Jurkat, Clone E6-1 (cell line): ENCODE measurements at places on chromosomes 5 and 9.

GRCh38 chr5:102223542-102224477 lies 72.3 kb downstream of the SLCO4C1 start:
- peak; percentile 57 for DNase-seq

- no peak for DNase-seq
Observed at GRCh38 chr5:3446410-3446809, 149.2 kb upstream of the IRX1 start.

GRCh38 chr5:14155075-14155474 lies 11.9 kb downstream of the TRIO start:
- DNase-seq, result no peak

DNA sequence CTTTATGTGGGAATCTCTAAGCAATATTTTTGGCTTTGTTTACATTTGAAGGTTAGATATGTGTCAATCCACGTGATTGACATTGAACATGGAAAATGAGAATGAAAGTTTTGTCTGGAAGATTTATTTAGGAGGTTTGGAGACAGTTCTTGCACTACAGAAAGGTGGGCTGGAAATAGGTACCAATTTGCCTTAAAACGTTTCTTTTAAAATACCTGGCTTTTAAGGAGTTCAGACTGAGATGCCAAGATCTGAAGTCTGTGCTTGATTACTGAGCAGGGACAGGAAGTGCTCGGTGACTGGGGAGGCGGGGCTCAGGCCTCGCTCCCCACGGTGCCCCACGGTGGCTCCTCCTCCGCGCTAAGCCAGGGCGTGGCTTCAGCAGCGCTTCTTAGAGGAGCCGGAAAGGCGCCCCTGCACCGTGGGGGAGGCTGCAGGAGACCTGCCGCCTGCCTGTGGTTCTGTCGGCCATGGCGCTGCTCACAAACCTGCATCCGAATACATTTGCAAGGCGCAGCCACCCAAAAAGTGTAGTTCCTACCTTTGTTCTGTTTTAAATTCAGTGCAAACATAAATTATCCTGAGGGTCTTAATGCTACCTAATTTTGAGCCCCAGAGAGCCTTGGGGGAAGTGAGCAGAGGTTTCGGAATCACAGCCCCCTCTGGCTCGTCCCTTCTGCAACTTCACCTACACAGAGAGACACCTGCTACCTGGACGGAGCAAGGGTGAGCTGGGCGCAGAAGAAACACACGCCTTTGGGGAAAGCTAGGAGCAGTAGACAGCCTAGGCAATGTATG lies 49.2 kb downstream of the USP20 start:
- peak; percentile 95 for DNase-seq

GRCh38 chr5:129652349-129653056 lies 95.4 kb upstream of the MINAR2 start:
- DNase-seq, result peak; percentile 53

DNA sequence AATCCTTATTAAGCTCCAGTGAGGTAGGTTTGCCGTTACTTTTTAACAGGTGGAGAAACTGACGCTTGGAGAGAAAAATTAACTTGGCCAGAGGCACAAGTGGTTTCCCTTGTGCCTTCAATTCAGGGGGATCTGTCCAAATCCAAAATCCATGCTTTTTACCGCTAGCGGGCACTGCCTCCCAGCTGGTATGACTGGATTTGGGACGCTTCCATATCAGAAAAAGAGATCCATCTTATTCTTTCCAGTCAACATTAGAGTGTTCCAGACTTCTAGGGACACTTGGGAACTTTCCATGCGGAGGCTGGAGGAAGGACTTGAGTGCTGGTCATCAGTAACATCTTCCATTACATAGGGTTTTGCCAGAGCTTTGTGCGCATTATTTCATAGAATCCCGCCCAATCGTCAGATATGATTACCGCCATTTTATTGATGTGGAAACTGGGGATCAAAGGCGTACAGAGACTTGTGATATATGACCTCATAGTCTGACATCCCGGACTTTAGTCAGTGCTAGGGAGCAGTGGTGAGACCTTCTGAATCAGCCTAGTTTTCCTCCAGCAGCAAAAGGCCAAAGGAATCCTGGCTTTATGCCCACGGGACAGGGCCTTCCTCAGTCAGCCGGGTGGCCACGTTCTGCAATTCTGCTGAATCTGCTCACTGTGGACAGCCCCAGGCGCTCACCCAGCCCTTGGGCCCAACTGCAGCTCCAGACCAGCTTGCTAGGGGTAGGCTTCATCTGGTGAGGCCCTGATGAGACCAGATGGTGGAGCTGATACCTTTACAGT lies 1.1 kb upstream of the GNPDA1 start:
- DNase-seq, result no peak

DNA sequence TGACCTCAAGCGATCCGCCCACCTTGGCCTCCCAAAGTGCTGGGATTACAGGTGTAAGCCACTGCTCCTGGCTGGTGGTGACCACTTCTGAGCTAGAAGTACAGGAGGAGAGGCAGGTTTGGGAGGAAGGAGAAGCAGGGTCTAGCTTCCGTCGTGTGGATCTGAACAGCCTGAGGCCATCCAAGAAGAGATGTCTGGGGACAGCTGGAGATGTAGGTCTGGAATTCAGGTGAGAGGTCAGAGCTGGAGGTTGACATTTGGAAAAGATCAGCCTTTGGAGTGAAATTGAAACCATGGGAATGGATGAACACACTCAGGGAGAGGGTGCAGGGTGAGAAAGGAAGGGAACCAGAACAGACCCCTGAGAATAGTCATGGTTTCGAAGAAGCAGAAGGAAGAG lies 33.2 kb upstream of the GGTA1 start:
- no peak for DNase-seq

- no peak for DNase-seq
Observed at GRCh38 chr5:146188358-146188757, 5.9 kb upstream of the LARS1 start.

- no peak for DNase-seq
Observed at GRCh38 chr5:168513861-168514428, 15.2 kb upstream of the FBLL1 start.

DNA sequence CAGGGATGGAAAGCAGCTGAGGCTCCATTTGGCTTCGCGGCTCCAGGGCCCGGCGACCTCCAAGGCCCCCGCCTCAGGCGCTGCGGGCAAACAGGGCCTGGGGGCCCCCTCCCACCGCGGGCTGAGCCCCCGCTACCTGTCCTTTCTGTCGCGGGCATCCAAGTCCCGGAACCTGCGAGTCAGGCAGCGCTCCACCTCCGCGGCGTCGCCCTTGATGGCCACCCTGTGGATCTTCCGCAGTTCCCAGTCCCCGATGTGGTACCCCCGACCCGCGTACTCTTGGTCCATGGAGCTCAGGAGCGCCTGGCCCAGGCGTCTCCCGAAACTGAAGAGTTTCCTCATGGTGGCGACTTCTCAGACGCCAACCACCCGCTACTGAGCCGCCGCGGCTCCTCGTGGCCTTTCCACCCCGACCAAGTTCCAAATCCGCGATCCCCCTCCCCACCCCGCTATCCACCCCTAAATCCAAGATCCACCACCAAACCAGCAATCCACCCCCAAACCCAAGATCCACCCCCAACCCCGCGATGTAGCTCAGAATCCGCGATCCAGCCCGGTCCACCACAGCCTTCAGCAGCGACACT lies 86.5 kb upstream of the CCDC180 start:
- DNase-seq, result no peak

GRCh38 chr5:180975338-180975737 lies 13.3 kb upstream of the BTNL3 start:
- no peak for DNase-seq

DNA sequence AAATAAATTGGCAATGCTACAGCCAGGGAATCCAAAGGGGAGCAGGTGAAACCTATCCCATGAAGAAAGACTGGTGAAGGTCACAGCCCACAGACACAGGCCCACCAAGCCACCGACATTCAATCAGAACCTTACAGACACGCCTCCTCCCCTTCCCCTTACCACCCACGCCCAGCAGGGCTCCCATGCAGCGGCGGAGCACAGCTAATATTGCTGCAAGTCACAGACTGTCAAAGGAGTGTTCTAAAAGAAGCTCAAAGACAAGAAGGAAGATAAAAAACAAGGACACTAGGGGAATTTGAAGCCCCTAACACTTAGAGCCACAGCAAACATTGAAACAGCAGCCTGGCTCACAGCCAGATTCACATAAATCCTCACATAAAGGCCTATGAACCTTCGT lies 91.2 kb downstream of the MED10 start:
- DNase-seq, result no peak

DNA sequence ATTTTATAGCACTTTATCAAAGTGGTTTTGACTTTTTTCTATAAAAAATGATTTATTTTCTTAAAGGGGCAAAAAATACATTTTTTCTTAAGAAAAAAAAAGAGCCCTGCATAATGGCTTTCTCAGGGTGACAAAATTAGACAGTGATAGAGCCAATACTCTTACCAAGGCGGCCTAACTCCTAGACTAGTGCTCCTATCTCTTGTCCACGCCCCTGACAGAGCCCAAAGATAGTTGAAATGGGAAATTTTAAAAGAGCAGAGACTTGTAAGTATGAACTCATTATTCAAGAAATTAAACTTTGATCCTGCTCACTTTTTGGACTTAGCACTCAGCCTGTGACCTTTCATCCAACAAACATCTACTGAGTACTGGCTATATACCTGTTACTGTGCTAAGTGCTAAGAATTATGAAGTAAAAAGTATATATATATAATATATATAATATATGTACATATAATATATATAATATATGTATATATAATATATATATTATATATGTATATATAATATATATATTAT lies 1.2 kb downstream of the INVS start:
- no peak for DNase-seq

DNA sequence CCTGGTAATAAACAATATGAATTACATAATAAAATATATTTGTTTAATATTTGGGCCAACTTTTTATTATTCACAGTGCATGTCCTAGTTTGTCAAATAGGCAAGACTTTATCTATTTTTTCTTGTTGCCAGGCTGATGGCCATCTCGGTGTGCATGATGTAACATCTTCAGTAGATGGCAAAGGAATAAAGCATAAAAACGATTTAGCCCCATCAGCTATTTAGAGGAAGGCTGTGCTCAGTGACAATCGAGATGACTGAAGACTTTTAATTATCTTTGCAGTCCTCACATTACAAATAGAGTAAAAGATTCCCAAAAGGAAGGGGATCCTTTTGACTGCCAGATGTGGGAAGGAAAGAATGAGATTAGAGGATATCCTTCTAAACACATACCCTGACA lies 358.5 kb downstream of the PTPRD start:
- DNase-seq, result no peak

GRCh38 chr5:140324617-140325241 lies 21.7 kb downstream of the HBEGF start:
- no peak for DNase-seq

DNA sequence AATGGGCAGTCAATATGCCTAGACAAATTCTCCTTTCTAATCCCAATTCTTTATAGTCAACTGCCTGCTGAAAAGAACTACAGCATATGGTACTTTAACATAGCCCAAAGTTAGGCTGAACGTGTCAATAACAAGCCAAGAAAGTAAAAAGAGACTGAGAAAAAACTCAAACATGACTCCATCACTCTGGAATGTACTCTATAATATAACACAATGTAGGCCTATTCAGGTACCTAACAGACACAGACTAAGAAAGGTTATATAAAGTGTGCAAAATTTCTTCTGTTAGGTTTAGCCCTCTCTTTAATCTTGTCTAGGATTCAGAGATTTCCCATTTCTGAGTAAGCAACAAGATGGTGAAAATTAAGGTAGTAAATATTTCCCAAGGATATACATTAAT lies 209.7 kb upstream of the PRR16 start:
- no peak for DNase-seq

DNA sequence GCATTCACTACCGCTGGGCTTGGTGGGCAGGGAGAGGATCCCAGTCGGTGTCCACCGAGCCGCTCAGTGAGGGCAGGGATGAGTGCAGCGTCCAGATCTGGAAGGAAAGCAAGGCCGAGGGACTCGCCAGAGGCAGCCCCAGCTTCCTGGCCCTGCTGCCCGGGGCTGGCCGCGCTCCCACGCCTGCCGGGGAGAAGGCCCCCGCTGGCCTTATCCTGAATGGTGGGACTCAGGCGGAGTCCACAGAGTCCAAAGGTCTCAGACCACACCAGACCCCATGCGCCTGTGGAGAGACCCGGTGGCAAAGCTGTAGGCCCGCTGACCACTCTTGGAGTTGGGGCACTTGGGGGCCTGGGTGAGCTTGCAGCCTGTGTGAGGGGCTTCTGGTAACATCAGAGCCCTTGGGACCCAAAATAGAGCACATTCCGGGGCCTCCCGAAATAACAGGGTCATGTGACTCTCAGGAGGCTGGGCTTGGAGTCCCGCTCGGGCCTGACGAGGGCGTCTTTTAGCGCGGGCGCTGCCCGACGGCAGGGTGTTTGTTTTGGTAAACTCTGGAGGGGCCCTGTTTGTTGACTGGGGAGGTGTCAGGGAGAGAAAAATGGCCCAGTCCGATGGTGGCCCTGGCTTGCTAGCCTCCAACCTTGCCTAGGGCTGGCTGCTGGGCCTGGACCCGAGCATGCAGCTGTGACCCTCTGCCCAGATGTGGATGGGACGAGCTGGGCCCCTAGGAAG lies 2.8 kb downstream of the RXRA start:
- DNase-seq, result no peak

DNA sequence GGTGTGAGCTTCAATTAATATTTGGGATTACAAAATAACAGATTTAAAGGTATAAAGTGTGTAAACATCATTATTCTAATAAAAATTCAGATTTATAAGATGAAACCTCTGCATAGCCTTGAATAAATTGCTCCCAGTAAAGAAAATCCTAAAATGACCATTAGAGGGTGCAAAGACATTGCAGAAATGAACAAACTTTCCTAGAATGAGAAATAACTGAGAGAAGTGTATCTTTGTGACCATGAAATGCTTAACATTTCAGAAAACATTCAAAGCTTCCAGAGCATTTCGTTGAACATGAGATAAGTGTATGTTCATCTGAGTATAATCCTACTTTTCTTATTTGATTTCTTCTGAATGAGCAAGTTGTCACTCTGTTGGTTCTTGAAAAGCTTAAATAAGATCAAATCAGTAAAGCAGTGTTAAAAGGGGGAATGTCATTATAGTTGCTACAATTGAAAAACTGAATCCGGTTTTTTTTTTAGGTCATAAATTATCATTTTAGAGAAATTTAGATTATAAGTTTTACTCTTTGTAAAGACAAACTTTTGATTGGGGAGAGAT lies 24.7 kb upstream of the NUDT12 start:
- no peak for DNase-seq

DNA sequence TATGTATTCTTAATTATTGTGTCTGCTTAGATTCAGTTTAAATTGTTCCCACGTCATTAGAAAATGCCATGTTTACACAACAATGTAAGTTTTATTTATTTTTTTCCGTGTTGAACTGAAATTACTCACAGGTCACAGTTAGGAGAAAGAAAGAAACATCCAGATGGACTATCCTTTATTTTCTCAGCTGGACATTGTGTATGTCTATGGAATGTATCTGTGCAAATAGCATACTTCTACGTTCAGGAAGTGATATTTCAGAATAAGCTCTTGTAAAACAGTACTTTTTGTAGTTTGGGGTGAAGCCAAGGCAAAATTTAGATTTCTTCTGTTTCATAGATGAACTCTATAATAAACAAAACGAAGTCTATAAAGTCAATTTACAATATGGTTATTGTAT lies 249.0 kb upstream of the ZNF608 start:
- no peak for DNase-seq

GRCh38 chr5:74595143-74595925 lies 45.2 kb downstream of the ENC1 start:
- no peak for DNase-seq
